ENCODE measurements at places on chromosomes 1 and 21. TPM values are rescaled to one million over a fixed set of nuclear protein-coding genes. Genes with fewer than 3 reads are reported as not detected.

The ALG6 gene
- 5.4 TPM for total RNA-seq

The TMEM81 gene
- 2.2 TPM for total RNA-seq

The MROH7 gene
- total RNA-seq = 2.3 TPM

The DIO1 gene
- total RNA-seq = 39.4 TPM

The FCER1A gene
- total RNA-seq = not detected

The NBPF26 gene
- 13.9 TPM for total RNA-seq

The ZBTB37 gene
- total RNA-seq = 4.7 TPM

The ZNF593OS gene
- total RNA-seq = not detected

- DNase-seq = no peak
Observed at GRCh38 chr1:65105596-65105995, 42.4 kb upstream of the AK4 start.

- no peak for DNase-seq
Observed at GRCh38 chr21:35829067-35829466, 231.3 kb downstream of the SETD4 start.

DNA sequence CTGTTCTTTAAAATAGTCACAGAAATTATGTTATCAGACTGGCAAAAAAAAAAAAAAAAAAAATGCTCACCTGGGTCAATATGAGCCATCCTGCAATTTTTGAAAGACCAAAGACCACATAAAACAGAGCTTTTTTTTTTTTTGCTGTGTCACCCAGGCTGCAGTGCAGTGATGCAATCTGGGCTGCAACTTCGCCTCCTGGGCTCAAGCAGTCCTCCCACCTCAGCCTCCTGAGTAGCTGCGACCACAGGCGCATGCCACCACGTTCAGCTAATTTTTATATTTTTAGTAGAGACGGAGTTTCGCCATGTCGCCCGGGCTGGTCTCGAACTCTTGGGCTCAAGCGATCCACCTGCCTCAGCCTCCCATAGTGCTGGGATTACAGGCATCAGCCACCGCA, 62.8 kb downstream of the RGS13 start:
- no peak for DNase-seq

- no peak for DNase-seq
Observed at GRCh38 chr1:174678657-174679056, 230.9 kb downstream of the GPR52 start.

DNA sequence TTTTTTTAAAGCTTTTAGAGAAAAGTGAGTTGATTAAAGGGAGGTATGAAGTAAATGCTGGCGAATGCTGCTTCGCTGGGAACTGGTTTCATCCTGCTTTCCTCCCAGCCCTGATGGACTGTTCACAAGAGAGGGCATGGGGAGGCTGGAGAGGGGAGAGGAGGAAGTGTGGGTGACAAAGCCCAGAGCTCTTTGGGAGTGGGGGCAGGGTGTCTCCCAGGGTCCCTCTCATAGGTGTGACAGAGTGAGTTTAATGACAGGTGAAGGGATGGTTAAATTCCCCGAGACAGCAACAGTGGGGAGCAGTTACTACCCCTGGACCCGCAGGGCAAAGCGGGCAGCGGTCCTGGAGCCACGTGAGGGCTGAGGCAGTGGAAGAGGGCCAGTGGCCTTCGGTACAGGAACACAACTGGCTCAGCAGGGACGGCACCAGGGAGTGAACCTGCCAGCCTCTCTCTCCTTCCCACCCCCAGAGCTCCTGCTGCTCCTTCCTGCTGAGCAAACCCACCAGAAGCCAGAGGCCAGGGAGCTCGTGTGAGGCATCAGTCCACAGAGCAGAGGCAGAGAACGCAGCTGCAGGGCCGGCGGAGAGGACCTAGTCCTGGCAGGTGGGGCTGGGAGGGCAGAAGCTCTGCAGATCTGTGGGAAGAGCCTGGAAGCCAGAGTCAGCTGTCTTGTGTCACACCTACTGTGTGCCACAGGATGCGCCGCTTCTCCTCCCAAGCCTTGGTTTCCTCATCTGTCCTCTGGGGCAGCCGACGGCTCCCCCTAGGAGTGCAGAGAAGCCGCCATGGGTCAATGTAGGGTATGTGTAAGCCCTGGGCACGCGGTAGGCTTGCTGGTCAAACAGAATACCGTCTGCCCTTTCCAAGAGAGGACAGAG, 20.9 kb upstream of the LRP8 start:
- peak; percentile 35 for DNase-seq

- DNase-seq = no peak
Observed at GRCh38 chr1:235313931-235314678, 13.9 kb downstream of the ARID4B start.

DNA sequence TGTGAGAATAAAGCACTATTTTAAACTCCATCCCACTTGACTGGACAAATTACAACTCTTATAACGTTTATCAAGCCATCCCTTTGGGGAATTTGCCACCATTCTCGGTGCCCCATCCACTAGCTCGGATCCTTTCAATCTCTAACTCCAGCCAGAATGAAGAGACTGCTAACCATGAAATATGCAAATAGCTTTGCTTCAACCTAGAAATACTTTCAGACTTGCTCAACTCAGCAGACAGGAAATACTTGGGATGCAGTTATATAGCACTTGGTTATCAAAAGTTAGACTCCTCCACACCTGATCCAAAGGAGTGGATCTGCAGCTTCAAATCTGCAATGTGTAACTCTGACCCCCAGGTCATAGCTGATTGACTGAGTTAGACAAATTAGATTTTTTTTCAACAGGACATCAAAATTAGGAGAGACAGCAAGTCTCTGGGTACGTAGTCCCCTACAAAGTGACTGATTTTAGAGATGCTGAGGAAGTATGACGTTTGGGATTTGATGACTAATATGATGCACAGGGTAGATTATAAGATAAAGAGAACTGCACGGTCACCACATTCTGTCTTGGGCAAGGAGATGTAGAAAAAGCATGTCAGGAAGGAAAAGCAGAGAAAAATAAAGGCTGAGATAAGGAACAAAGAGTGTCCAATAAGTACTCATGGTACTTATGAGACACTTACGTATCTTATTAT, 496.0 kb downstream of the AGBL4 start:
- no peak for DNase-seq

GRCh38 chr1:235632506-235633401, 16.8 kb downstream of the GNG4 start:
- no peak for DNase-seq

DNA sequence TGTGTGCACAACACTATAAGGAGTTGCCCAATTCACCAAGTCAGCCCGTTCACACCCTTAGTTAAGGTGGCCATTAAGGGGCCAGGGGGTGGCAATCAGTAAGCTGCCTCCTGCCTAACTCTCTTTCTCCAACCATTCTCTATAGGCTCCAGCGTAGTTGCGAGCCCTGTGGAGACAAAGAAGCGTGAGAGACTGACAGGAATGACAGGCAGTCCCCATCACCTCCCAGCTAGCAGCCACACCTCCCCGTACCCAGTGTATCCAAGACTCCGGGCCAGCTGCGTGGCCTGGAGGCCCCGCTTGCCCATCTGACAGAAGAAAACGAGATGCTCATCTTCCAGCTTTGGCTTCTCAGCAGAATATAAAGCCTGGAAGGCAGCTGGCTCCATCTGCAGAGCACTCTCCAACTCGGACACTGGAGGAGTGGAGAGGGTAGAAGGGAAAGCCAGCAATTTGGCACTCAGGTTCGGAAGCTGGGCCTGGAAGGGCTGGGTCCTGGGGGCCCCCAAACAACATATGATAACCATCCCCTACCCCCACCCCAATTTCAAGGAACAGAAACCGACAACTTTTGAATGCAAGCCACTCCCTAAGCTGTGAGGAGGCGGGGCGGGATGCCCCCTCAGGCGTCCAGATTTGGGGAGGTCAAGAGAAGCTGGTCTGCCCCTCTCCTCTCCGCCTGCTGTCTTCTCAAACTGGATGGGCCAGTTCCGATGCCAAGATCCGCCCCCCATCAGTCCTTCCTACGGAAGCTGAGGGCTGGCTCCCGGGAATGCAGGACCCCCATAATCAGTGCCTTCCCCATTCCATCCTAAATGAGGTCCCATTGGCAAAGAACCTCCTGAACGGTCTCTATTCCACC, 872 bp downstream of the TSTD1 start:
- DNase-seq = no peak

GRCh38 chr21:42849759-42850412, 29.5 kb downstream of the WDR4 start:
- no peak for DNase-seq

GRCh38 chr1:3321559-3322449, 132.7 kb upstream of the ARHGEF16 start:
- no peak for DNase-seq

DNA sequence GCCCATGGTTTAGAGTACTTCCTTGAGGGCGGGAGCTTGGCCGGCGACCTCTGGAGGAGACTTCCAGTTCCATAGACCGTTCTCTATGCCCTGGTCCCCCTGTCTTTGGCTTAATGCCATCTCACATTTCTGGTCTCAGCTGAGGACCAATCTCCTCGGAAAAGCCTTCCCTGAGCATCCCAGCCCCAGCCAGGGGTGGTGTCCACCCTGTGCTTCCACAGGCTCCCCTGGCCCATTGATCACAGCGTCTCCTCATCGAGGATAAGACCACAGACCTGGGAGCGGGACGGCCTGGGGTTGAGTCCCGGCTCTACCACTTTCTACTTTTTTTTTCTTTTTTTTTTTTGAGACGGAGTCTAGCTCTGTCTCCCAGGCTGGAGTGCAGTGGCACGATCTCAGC, 14.5 kb downstream of the WNT4 start:
- DNase-seq = no peak

Data from left lobe of liver (tissue), 2 donors.